ENCODE measurements at places on chromosomes 3 and 15. TPM values are rescaled to one million over a fixed set of nuclear protein-coding genes. Genes with fewer than 3 reads are reported as not detected.

ATP10A gene
- 3.5 TPM for polyA plus RNA-seq

DNA sequence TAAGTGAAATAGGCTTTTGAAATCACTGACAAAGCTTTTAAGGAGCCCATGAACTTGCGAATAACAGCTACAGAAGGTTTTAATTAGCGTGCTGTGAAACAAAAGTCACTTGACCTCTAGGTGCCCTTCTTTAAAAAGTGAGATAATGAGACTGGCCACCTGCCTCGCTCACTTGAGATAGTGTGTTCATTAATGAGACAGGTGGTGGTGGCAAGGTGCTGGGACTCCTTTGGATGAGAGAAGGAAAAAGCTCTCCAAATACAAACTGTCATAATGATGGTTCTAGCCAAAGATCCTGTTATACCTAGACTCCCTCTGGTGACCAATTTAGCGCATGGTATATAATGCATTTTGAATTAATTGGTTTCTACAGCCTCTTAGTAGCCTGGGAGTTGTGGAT is 22.7 kb upstream of the IREB2 start:
- no peak for DNase-seq

ABHD5 gene
- polyA plus RNA-seq: 20.5 TPM

- DNase-seq: no peak
Observed at GRCh38 chr15:63274427-63274826, 3.0 kb upstream of the APH1B start.

CCDC33 gene
- polyA plus RNA-seq: 5.4 TPM

Measured in right renal pelvis (tissue), 4 donors.